ENCODE measurements at places on chromosomes 12 and 14.

DNA sequence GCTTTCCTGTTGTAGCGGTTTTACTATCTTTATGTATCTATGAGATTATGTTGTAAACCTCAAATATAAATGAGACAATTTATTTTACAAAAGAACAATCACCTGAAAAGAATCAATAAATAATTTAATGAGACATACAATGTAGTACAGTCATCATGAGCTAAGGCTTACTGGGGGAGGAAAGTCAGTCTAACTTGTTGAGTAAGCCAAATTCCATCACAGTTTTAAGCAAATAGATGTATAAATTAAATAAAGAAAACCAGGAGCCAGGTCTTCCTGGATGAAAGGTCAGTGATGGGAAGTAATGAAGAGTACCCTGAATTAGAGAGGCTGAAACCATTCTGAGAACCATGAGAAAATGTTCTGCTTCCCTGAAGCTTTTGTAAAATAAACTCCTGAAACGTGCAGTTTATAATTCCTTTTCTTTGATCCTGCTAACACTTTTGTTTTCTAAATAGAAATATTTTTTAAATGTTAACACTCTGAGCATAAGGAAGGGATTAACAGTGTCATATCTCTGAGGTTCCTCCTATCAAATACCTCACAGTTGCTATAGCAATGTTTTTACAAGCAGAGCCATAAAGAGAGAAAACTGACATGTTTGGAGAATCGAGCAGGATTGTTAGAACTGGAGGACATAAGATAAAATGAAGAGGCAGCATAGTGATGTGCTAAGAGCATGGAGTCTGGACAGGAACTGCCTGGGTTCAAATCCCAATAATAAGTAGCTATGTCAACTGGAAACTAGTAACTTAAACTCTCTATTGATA lies 444.9 kb upstream of the FOXG1 start:
- no peak for DNase-seq

DNA sequence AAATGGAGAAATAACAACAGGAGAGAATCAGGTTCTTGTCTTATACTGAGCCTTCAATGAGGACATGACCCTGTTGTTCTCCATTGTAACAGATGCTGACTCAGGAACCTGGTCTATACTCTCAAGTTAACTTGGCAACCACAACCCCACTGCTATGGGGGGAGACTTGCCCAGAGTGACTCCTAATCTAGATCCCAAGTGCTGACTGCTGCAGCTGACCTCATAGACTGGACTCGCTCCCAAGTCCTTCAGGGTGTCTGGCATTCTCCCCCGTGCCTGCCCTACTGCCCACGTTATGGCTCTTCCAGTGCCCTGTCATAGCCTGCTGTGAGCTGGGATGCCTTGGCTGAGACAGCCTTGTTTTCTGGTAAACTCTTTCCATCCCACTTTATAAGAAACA lies 37.1 kb downstream of the NID2 start:
- no peak for DNase-seq

GRCh38 chr12:68786929-68787328 lies 21.0 kb upstream of the MDM2 start:
- peak; percentile 10 for DNase-seq

DNA sequence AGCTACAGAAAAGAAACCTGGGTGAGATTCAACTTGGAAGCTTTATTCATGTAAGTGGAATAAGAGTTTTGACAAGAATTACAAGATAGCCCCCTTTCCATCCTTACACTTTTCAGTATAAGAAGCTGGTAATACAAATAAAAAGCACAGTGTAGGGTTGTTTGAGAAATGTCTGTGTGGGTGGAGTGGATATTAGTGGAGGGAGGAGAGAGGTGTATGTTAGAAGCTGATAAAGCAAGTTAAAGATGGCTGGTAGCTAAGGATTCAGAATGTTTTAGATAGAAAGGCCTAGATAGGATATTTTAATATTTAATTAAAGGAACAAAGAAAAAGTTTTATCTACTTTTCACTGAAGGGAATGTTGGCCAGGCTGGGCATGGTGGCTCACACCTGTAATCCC lies 12.5 kb downstream of the CFAP54 start:
- DNase-seq = no peak

- no peak for DNase-seq
Observed at GRCh38 chr14:28298156-28298555, 468.4 kb upstream of the FOXG1 start.

DNA sequence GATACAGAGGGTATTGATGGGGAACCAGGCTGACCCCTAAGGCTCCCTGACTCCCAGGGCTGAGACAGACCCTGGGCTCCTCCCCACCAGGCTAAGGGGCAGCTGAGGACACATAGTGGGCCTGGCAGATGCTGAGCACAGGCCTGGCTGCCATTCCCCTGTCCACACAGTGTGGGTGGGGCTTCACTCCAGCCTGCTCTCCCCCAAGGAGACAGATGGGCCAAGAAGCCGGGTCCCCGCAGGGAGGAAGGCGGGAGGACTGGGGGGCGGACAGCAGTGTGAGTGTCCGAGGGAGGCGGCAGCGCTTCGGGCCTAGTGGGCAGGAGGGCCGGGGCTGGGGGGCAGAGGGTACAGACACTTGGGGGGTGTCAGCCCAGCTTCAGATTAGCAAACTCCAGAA lies 32.0 kb downstream of the RFLNA start:
- no peak for DNase-seq

DNA sequence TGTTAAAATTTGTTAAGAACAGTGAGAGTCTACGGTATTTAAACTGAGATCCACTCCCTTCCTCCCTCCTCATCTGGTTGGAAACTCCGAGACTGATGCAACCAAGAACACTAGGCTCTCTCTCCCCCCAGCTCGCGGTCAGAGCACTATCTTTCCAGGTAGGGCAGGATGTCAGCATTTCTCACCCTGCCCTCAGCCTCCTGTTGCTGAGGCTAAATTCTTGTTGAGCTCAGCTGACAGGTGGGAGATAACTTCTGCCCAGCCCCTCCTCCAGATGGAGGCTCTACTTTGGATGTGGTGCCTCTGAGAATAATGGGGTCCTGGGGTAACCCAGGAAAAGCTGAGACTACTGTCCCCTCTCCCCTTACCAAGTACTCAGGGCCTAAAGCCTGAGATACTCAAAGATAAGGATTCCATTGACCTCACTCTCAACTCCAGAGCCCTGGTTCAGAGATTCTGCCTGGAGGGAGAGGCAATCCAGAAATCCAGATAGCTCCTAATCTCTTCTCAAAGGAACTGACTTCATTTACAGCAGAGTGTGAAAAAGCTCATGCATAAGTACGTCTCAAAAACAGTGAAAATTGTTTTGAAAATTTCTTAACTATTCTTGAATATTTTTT lies 110.1 kb downstream of the EML5 start:
- peak; percentile 5 for DNase-seq

DNA sequence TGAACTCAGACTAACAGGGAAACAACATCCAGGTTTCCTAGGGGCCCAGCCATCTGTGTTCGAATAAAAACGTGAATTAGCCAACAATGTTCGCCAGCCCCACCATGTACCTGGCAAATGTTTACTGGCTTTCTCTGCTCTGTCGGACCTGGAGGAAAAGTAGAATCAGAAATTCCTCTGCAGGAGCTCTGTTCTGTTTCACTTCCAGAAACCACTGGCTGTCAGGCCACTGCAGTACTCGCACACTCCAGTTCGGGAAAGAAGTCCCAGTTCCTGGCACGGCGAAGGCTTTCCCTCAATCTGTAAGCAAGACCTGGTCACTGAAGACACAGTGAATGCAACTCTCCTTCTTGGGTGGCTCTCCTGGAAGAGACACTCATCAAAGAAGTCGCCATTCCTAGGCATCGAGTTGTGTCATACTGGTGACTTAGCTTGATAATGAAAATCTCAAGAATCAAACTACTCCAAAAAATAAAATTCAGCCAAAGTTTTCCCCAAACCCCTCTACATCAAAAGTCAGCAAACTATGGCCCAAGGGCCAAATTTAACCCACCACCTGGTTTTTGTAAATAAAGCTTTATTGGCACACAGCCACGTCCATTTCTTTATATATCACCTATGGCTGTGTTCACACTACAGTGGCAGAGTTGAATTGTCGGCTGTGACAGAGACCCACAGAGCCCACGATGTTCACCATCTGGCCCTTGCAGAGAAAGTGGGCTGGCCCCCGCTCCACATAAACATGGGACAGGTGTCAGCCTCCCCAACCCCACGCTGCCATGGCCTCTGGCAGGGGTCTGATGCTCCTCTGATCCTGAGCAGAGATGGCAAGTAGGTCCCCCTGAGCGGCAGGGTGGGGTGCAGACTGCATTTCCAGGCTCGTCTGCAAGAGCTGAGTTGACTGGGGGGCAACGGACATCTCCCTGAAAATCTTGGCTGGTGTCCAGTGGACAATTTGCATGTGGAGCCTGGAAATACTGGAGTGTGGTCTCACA lies 189.2 kb upstream of the DIO3 start:
- DNase-seq = no peak

- no peak for DNase-seq
Observed at GRCh38 chr14:22547313-22547947, 41.6 kb downstream of the DAD1 start.

DNA sequence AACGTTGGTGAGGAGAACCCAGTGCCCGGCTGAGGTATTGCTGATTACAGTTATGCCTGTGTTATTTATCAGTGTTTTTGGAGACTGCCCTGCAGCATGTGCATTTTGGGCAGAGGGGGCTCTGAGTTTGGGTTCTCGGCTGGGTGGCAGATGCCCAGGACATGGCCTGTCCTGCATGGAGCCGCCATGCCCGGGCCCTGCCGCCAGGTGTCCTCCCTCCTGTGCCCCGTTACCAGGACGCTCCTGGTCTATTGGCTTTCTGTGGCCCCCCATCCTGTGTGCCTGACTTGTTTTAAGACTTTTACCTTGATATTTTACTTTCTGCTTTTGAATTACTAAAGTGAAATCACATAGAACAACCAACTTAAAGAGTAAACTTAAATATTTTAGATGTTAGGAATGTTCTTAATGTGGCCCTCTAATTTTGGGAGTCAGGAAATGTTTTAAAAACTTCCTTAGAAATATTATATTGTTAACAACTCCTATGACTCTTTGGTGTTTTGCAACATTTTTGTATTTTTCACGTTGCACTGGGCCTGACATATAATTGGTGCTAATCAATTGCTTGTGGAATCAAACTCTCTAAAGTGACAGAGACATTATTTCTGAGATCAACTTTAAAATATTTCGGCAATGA lies 51.8 kb downstream of the PRIMA1 start:
- DNase-seq = no peak

DNA sequence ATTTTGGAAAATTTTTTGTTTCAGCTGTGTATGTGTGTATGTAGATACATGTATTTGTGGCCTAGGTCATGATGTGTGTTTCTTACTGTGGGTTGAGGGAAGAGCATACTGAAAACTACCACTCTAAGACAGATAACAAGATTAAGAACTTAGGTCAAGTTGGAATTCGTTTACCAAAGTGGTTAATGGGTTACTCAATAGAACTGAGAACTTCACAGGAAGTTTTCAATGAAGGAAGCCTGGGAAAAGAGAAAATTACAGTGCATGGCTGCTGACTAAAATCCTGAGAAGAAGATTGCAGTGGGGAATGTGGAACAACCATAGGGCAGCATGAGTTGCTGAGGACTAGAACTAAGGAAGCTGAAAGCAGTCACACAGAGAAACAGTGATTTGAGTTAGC lies 21.4 kb upstream of the FOXG1 start:
- no peak for DNase-seq

GRCh38 chr12:109517619-109518018 lies 40.2 kb downstream of the UBE3B start:
- DNase-seq = no peak

DNA sequence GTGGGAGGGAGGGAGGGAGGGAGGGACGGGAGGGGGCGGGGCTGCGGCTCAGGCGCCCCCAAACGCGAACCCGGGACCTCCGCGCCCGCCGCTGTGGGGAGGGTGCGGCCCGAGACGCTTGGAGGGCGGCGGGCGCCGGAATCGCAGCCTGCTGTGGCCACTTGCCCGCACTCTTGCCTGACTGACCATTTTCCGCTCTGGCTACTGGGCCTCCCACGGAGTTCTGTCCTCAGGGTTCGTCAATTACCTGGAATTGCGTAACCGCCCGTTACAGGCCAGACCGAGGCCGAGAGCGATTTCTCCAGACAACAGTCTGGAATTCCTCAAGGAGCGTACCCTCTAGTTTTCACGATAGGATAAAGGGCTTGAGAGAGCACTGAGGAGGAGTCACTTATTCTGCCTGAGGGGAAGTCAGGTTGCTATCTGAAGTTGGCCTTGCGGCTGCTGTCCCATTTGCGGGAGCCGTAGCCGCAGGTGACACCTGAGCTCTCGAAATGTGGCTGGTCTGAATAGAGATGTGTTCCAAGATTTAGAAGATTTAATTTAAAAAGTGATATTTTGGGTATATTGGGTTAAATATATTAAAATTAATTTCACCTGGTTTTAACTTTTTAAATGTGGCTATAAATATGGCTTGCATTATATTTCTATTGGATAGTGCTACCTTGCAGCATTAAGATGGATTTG lies 446 bp upstream of the ZNF641 start:
- no peak for DNase-seq

GRCh38 chr14:48350971-48351370 lies 675.6 kb upstream of the MDGA2 start:
- no peak for DNase-seq

GRCh38 chr14:26379951-26380350 lies 217.9 kb downstream of the NOVA1 start:
- no peak for DNase-seq

GRCh38 chr14:57227083-57227482 lies 41.6 kb downstream of the EXOC5 start:
- no peak for DNase-seq

DNA sequence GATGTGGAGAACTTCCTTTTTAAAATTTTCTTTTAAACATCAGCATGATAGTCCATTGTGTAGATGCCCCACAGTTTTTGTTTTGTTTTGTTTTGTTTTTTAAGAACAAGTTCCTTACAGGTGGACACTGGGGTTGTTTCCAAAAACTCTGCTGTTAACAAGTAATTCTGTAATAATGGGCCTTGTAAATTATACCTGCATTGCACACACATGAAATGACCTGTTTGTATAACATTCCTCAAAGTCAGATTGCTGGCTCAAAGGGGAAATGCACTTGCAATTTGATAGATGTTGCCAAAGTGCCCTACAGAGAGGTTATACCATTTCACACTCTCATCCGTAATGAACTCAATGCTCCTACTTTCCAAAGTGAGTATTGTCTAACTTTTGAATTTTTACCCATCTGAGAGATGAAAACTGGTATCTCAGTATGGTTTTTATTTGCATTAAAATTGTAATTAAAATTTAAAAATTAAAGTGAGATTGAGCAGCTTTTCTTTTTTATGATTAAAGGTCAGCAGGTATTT lies 89.2 kb downstream of the SPPL3 start:
- no peak for DNase-seq
